ENCODE measurements at places on chromosomes 13 and 19. TPM values are rescaled to one million over a fixed set of nuclear protein-coding genes. Genes with fewer than 3 reads are reported as not detected.

- DNase-seq = no peak
These were observed 760.4 kb downstream of the SLITRK1 start for GRCh38 chr13:83121896-83122295.

The CFAP97D2 gene
- not detected for total RNA-seq

DNA sequence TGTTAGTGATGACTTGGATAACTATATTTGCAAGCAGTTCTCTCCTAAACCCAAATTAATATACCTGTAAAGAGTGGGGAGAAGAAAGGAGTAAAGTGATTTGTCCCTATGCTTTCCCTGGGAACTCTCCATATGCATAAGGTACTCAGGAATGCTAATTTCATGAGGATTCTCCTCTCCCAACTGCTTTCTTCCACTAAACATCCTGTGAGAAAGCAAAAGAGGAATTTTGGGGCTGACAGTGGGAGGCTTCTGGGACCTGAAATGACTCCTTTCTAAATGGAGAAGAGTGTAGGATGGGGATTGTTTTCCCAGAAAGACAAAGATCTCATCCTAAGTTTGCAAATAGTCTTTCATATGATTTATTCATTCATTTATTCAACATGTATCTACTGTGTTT lies 250.5 kb downstream of the TDRD3 start:
- no peak for DNase-seq

- no peak for DNase-seq
These were observed 71.6 kb downstream of the LATS2 start for GRCh38 chr13:20989656-20990321.

The STOML3 gene
- total RNA-seq = not detected

- no peak for DNase-seq
These were observed 163.0 kb upstream of the DACH1 start for GRCh38 chr13:72029981-72030380.

- DNase-seq = no peak
These were observed 239.0 kb downstream of the RGCC start for GRCh38 chr13:41696163-41697003.

The GIPC3 gene
- 0.11 TPM for total RNA-seq

Measured in urinary bladder (tissue), 4 donors.